ENCODE measurements at places on chromosomes 2 and 18.

DNA sequence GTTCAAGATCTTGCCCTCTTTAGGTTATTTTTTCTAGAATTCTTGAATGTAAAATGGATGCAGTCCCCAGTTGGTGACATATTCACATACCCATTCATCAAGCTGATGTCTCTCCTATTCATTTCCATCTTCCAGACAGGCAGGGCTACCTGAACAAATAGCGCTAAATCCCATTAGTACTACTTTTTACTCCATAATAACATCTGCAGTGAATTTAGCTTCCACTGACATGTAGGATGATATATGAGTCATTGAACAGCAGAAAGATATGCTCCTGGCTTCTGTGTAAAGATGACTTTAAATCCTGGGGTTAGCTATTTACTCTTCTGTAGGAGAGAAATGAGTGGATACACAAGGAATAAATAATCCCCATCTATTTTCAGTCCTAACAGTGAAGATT is 194.7 kb downstream of the RND3 start:
- peak; percentile 33 for DNase-seq

GRCh38 chr2:236403125-236403524 is 138.9 kb upstream of the ASB18 start:
- DNase-seq = no peak

DNA sequence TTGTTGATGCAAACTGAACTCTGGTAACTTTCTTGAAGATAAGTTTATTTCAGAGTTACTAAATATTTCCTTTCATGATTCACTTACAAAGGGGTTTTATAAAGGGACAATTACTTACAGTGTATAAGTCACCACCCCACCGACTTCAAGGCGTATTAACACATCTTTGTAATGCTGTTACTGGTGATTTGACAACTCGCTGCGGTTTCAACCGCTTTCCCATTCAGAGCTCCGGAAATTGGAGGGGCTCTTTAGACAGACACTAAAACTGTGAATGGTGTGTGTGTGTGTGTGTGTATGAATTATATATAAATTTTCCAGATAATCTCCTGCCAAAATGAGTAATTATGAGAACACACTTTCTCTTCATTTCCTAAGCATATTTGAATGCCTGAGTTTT is 4.9 kb downstream of the TM4SF20 start:
- DNase-seq = no peak

- DNase-seq = no peak
These were observed 102.6 kb downstream of the PLB1 start for GRCh38 chr2:28598484-28598883.

DNA sequence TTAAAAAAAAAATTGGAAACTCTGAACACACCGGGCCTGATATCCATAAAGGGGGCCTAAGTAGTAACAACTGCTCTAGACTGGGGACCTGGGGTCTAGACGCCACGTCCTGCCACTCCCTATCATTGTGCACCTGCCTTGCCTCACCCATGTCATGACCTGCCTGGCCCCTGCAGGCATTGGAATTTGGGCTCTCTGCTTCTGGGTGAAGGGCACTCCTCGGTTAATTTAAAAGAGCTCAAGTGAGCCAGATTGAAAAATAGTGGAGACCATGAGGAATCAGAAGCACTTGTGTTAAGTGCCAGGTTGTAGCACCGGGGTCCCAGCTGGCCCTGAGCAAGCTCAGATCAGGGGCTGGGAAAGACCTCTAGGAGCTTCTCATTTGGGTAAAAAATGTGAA is 48.1 kb downstream of the SLC4A1AP start:
- DNase-seq = no peak

DNA sequence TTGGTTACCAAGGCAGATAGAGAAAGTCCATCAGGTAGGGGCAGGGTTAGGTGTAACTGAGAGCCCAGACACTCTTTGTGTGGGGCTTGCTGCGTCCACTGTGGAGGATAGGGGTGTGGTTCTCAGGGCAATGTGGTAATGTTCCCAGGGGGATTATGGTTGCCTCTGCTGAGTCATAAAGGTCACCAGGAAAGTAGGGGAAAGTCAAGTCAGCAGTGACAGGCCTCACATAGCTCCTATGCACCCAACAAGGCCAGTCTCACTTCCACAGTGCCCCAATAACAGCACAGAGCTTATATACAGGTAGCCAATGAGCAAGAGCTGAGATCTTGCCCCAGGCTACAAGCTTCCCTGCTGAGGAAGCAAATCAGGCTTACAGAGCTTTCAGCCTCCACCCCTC is 1438.0 kb upstream of the ZEB2 start:
- no peak for DNase-seq

DNA sequence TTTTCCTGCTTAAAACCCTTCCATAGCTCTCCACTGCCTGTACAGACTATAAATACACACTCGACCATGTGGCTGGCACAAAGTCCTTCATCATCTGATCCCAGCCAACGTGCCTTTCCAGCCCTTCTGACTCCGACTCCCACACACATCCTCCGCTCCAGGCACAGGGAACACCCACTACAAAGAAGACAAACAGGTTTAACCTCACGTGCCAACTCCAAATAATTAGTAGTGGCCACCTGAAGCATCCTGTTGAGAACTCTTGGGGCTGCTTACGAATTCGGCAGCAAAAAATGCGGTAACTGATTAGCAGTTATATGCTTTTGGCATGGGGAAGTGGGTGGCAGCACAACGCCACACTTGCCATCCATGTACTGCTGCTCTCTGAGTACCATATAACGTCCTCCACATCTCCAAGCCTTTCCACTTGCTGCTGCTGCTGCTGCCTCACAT is 12.1 kb downstream of the SPIRE1 start:
- DNase-seq = no peak

DNA sequence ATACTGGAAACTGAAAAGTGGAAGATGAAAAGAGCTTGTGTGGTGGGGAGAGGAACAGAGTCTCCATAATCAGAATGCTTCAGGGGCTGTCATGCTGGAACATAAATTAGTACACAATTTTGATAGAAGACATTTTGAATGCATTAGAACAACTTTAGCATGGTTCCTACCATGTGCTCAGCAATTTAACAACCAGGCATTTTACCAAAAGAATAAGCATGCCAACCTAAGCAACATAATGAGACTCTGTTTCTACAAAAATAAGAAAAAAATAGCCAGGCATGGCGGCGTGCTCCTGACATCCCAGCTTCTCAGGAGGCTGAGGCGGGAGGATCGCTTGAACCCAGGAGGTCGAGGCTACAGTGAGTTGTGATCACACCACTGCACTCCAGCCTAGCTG is 40.5 kb upstream of the TMEM18 start:
- DNase-seq = no peak

- peak; percentile 92 for DNase-seq
These were observed 2.4 kb upstream of the DTNA start for GRCh38 chr18:34707670-34708069.

DNA sequence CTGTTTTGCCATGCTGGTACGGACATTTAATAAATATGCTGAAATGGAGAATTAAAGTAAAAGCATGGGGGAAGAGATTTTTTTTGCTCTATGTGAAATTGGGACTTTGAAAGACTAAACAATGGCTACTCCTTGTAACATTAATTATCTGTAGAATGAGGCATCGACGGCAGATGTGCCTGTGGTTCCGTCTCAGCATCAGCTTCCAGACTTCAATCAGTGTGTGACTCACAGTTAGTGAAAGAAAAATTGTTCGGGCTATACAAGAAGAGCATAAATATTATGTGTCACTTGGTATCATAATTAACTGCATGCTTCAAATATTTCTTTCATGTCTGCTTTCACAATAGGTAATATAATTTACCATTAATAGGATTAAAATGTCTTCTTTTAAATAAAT is 117.0 kb upstream of the SMIM21 start:
- peak; percentile 53 for DNase-seq

DNA sequence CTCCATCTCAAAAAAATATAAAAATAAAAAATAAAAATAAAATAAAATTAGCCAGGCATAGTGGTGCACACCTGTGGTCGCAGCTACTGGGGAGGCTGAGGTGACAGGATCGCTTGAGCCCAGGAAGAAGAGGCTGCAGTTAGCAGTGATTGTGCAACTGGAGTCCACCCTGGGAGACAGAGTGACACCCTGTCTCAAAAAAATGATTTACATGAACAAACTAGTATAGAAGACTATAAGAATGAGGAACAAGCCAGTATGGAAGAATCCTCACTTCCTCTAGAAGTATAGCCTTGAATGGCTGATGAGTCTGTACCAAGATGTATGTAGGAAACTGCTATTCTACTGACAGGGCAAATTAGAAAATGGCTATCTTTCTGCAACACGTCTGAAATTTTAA is 10.9 kb downstream of the YES1 start:
- no peak for DNase-seq

DNA sequence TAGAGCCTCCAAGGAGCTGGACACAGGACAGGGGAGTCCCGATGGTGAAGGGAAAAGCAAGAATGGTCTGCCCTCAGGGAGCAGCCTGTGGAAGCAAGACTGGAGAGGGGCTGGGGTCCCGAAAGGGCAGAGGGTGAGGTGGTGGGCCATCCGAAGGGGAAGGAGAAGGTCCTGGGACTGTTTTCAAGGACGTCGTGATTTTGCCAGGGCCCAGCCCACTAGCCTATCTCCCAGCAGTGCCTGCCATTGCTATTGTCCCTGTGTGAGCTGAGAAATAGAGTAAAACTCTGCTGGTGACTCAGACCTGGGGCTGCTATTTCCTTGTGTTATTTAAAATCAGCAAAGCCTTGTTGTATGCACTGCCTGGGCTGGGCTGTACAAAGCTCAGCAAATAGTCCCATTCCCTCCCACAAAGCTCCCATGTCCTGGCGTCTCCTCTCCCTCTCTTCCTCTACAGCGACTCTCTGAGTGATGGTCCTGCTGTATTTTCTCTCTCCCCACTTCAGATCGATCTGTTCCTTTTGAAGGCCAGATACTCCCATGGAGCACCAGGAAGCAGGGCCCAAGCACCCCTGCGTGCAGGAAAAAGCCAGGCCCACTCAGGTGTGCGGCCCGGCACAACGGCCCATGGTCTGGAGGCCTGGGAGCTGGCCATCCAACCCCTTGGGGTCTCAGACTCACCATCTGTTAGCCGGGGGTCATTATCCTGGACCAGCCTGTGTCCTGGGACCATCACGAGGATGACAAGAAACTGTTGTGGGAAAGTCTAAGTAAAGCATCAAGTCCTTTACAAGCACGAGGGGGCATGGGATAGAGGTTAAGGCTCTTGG is 65.0 kb upstream of the OTOF start:
- no peak for DNase-seq

DNA sequence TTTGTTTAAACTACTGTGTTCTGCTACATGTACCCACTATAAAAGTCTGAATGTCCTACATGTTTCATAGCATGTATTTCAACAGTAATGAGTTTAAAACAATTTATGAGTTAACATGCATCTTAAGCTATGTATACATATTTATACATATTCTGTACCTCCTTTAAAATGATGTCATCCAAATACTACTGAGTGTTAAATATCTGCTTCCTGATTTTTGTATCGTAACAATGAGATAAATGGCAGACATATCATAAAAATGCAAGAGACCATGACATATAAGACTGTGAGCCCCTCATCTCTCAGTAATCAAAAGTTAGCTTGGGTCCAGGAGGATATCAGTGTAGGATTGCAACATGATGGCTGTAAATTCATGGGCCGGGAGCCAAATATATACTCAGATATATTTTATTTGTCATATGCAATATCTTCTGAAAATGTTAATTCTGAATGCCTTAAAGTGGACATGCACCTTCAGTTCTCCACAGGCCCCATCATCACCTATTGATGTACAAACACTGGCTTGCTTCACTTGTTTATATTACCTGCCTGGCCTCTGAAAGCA is 3.6 kb downstream of the COL5A2 start:
- no peak for DNase-seq

DNA sequence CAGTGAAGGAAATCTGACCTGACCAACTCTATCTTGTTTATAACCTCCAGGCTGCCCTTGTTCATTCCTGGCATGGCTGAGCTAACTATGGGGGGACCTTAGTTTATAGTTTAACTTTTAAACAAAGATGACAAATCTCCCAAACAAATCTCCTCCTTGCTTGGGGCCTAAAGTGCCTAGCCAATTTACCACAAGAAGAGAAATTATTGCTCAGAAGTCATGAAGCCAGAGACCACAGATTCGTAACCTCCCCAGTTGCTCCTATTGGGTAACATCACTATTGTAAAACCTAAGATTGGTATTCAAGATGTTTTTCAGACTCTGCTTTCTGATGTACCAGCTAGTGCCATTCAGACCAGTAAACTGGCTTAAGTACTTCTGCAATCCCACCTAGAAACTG is 649.4 kb upstream of the SLC8A1 start:
- no peak for DNase-seq

DNA sequence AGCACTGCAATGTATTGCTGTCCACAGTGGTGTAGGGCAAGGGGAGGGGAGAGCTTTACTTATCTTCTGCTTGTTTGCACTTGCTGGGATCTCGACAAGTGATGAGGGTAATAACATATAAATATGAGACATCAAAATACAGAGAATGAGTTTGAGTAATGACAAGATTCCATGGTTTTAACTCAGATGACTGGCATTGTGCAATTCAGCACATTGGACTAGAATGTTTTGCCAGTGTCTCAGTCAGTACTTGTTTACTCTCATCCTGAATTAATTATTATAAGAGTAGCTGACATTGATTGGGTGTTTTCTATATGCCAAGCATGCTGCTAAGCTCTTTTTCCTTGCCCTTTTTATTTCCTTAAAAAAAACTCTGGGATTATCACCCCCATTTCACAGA is 306.7 kb upstream of the MMADHC start:
- DNase-seq = no peak

- no peak for DNase-seq
These were observed 403.1 kb upstream of the LYPD1 start for GRCh38 chr2:133072837-133073694.

DNA sequence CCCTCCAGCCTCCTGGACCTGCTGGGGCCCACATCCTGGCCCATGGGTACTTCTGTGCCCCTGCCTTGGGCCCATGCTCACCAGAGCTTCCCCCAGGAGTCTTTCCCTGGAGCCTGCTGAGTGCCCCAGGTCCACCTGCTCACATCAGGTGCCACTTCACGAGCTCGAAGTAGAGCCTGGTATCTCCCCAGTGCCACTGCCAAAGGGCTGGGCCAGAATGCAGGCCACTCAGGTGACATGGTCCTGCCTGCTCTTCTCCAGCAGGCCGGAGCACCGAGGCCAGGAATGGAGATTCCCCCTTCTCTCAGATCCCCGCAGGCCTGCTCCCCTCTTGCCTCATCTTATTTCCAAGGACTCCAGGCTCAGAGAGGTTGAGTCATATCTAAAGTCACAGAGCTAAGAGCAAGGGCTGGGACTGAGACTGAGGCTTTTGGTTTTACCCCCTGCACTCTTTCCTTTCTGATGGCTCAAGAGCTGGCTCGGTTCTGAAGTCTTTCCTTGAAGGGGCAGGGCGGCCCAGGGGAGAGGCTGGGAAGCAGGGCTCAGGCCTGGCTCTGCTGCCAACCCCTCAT is 79.2 kb downstream of the HS1BP3 start:
- DNase-seq = no peak

- DNase-seq = no peak
These were observed 261.7 kb upstream of the TNP1 start for GRCh38 chr2:217121565-217121964.

- no peak for DNase-seq
These were observed 100.3 kb downstream of the GREB1L start for GRCh38 chr18:21342372-21342771.

GRCh38 chr2:120612931-120613330 is 122.7 kb upstream of the GLI2 start:
- no peak for DNase-seq

- DNase-seq = no peak
These were observed 101.3 kb upstream of the RPE start for GRCh38 chr2:209901172-209901571.

All from fibroblast of skin of left biceps (primary cell).